ENCODE measurements at places on chromosomes 5 and 9. TPM values are rescaled to one million over a fixed set of nuclear protein-coding genes. Genes with fewer than 3 reads are reported as not detected.

DNA sequence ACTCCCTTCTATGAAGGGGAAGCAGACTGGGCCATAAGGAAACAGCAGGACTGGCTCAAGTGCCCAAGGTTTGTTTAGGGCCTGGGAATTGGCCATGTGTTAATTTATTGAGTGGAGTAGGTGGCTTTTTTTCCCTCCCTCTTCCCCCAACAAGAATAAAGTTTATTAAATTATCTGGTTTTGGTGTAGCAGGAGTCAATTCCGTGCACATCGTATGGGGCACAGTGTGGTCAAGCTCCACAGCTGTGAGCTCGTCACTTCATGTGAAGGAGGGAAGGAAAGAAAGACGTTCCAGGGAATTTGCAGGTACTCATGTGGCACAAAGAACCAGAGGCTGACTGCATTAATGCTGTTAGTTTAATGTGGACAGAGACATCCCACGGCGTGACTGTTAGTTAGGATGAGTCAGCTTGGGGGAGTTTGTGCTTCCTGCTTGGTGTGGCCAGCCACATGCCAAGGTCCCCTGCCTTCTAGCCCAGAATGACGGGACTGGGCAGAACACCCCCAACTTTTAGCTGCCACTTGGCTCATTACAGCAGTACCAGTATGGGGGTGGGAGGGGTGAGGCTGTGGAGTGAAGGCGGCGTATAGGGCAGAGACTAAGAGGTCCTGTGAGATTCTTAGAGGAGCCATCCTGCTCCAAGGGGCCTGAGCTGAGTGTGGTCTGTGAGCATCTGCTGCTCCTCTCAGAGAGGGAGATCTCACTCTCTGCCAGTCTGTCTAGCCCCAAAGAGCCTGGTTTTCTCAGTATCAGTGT is 33.2 kb downstream of the CSF1R start:
- DNase-seq, result no peak

GRCh38 chr5:80414113-80414512 is 6.2 kb downstream of the ZFYVE16 start:
- no peak for DNase-seq

- DNase-seq, result no peak
Observed at GRCh38 chr5:156951359-156951758, 11.7 kb downstream of the TIMD4 start.

GRCh38 chr5:20617841-20618240 is 629.8 kb upstream of the CDH18 start:
- no peak for DNase-seq

IRX2 gene
- total RNA-seq, result 32.4 TPM

Measured in left lung (tissue), 14 donors.